Smooth muscle cell of the brain vasculature (primary cell): ENCODE measurements at places on chromosomes 1 and 21.
A peak's percentile ranks its signal among the peaks of the same experiment; 100 is the strongest.

GRCh38 chr1:8161546-8162105 is 135.5 kb upstream of the ERRFI1 start:
- DNase-seq = no peak

DNA sequence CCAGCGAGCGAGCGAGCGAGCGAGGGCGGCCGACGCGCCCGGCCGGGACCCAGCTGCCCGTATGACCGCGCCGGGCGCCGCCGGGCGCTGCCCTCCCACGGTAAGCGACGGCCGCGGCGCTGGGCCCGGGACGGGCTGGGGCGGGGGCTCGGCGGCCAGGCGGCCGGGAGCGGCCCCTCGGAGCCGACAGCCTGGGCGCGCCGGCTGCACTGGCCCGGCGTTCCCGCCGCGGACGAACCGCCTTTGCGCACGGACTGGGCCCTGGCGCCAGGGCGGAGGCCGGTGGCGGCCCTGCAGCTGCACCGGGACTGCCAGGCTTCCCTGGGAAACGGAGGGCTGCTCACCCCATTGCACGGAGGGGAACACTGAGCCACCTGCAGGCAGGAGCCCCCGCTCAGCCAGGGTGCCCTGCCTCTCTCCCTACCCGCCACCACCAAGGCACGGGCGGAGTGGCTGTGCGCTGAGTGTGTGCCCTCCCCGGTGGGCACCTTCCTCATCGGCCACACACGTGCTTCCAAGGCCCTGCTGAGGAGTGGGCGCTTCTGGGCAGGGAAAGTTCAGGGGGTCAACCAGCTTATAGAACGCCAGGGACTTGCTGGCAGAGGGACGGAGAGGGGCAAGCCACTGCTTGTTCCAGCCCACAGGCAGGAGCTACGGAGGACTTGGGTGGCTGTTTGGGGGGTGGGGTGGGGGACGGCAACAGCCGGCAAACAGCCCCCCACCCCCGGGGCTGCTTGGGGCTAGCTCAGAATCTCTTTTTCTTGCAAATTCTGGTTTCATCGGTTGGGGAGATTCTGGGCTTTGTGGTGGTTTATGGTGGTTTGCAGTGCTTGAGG is 532 bp downstream of the CSF1 start:
- no peak for DNase-seq

DNA sequence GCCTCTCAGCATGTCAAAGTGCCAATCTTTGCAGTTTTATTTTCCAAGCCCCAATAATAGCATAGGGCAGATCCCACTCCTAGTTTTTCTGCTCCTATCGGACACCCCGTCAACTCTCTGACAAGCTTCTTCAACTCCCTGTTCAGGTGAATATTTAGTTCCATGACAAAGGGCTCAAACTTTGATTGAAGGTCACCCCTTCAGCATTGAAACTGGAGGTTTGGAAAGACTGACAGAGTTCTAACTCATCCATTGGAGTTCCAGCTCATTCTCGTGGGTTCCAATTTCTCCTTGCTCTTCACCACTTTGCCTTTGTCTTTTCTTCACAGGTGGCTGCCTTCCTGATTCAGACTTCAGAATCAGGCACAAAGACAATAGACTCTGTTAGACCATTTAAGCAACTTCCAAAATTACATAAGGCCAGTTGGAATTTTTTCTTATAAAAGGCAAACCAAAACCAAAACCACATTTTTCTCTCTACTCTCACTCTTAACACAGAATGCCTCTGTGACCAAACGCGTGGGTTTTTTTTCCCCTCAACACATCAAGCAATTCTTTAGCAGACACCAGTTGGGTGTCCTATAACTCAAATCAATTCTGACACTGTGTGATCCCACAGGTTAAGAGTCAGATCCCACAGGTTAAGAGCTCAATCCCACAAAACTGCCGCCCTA is 169.3 kb upstream of the USP25 start:
- no peak for DNase-seq

- no peak for DNase-seq
These were observed 28.2 kb downstream of the FAAH start for GRCh38 chr1:46422261-46422871.

DNA sequence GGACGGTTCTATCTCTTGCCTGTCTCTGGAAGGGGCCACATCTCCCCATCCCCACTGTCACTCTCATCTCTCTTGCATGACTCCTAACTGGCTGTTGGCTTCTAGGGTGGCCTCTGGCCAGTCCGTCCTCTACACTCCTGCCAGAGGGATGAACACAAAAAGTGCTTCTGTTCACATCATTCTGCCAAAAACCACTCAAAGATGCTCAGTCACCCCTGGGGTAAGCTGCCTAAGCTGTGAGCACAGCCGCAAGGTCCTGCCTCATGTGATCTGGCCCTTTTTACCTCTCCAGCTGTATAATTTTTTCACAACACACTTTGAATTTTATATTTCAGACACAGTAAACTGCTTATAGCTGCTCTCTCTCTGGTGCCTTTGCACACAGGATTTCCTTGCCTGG is 97.6 kb upstream of the CD34 start:
- no peak for DNase-seq

GRCh38 chr1:156104065-156104810 is 10.3 kb upstream of the LMNA start:
- DNase-seq = no peak

DNA sequence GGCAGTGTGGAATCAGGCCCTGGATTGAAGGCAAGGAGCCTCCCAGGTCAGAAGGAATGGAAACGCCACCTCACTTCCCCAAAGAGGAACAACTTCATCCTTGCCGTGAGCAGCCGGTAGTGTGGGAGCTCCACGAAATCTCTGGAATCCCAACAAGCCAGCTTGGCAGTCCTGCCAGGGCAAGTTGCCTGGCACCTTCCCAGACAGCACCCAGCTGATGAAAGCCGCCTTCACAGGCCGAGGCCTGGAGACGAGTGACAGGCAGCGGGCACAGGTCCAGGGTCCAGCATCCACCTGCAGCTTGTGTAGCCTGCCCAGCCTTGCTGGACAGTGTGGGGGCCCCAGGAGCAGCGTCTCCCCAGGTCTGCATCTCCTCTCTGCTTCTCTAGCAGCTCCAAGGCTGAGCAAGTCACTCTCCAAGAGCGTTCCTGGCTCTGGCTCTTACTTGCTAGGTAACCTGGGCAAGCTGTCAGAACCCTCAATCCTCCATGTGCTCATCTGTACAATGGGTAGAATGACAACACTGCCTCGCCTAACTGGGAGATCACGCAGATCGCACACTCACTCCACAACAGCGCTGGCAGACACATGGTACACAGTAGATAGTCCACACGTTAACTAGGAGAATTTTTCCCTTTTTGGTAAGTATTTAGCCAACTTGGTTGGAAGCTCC is 43.0 kb downstream of the ACOT7 start:
- no peak for DNase-seq

GRCh38 chr1:192878249-192878648 is 69.4 kb downstream of the RGS2 start:
- no peak for DNase-seq

- no peak for DNase-seq
These were observed 30.7 kb downstream of the IGFN1 start for GRCh38 chr1:201221201-201221846.

DNA sequence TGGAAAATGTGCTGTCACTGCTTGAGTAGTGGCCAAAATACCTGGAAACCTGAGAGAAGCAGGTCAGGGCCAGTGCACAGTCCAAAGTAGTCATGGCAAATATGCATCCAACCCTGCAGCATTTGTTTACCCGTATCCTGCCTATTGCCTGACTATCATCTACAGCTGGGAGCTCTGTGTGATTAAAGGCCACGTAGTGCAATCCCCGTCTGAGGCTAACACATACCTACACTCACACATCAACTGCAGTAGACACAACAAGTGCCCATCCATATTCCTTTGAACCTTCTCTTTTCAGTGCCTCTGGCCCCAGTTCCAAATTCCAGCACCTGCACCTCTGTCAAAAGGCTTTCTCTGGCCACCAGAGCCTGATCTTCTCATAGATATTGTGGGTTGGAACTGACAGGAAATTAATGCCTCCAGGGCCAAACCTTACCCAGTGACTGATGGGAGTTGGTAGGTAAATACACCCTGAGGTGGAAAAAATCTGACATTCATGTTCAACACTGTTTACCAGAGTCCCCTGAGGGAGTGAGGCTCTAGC is 383.0 kb downstream of the SETD4 start:
- DNase-seq = no peak

GRCh38 chr1:42747125-42747524 is 7.1 kb upstream of the CLDN19 start:
- DNase-seq = no peak

GRCh38 chr1:10694274-10694632 is 102.2 kb downstream of the CASZ1 start:
- DNase-seq = no peak

GRCh38 chr1:34694383-34694782 is 60.5 kb upstream of the GJB5 start:
- no peak for DNase-seq

GRCh38 chr1:230076121-230076520 is 9.1 kb downstream of the GALNT2 start:
- no peak for DNase-seq

- no peak for DNase-seq
These were observed 2.6 kb downstream of the ARPC5 start for GRCh38 chr1:183632964-183633363.

- DNase-seq = peak; percentile 12
These were observed 314 bp downstream of the DPH5 start for GRCh38 chr1:101025283-101025656.

DNA sequence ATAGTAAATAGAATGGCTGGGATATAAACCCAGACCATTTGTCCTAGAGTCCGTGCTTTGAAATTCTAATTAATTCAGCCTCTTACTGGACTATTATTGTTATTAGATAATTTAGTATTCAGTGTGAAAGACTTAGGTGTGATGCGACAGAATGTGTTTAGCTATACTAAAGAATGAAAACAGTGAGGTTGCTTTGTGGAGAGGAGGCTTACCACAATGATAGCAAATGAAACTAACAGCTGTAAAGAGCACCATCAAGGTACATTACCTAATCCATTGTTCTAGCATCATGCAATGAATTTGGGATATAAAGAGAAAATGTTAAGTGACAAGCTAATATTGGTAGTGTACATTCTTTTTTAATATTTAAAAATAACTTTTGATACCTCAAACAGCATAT is 911.1 kb downstream of the KCNT2 start:
- no peak for DNase-seq

GRCh38 chr1:109167001-109167506 is 46.7 kb upstream of the SARS1 start:
- no peak for DNase-seq

DNA sequence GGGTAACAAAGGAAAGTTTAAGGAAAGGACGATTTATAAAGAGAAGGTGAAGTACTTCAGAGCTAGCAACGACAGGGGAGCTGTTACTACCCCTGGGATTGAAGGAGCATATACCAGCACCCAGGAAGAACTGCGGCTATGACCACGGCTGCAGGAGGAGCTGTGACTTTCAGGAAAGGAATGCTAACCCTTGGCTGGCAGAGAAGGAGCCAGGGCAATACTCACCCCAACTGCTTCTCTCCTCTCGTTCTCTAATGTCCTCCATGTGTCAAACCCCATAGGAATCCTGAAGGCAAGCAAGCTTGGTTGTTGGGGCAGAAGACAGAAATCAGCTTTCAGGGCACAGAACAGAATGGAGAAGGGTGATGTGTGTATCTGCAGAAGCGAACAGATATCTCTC is 120.5 kb downstream of the TMEM53 start:
- DNase-seq = no peak

GRCh38 chr1:34898330-34898761 is 31.1 kb downstream of the DLGAP3 start:
- no peak for DNase-seq

DNA sequence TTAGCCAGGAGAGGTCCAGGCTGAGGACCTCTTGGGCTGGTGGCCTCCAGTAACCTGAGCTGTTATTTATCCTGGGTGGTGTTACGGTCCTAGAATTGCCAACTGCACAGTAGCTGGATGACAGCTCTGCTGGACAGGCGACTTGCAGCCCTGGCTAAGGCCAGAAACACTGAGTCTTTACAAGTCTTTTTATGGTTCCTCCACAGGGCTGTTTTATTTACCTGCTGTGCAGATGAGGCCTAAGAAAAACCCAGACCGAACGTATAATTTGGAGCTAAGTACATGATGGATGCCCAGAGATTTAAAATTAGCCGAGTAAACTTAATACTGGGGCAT is 30.4 kb upstream of the LRRC38 start:
- DNase-seq = no peak

- no peak for DNase-seq
These were observed 122.9 kb downstream of the DMRTA2 start for GRCh38 chr1:50300297-50300696.

DNA sequence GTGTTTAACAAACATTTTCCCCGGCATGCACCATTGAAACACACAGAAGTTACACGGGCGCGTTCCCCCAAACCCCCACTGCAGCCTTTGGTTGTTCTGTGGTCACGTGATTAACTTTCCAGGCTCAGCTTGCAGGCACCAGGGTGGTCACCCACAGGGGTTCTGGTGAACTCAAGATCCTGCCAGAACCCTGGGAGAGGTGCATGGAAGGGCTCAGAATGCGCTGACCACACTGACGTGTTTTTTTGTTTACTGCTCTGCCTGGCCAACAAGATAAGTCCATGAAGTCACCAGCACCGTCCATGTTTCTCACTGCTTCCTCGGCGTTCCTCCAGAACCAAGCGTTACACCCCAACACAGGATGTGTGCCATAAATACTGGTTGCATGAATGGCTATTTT is 229.5 kb upstream of the VAMP3 start:
- no peak for DNase-seq

- no peak for DNase-seq
These were observed 35.8 kb downstream of the IER5 start for GRCh38 chr1:181124291-181124751.

- DNase-seq = no peak
These were observed 72.8 kb downstream of the CD2 start for GRCh38 chr1:116826818-116827606.

DNA sequence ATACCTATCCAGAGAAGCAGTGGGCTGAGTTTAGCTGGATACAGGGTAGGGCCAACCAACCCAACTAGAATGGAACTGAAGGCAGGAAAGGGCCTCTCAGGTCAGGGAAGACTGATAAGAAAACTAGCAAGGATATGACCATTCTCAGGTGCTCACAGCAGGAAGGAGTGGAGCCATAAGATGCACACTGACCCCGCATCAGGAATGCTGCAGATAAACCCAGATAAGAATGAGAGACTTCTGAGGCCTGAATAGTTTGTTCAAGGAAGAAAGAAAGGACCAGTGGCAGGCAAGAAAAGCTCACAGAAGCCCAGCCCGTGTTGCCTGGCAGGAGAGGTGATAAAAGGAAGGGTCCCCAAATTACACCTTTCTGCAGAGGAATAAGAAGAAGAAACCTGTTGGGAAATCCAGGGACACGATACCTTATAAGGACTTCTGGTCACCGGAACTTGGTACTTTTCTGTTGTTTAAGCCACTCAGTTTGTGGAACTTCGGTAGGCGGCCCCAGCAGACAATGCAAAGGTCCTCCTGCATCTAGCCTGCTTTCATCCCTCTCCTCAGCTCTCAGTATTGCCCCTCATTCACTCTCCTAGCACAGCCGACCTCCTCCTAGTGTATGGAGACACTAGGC is 58.9 kb downstream of the ATP1A1 start:
- no peak for DNase-seq
